NCI-H1436 (cell line): ENCODE measurements at places on chromosomes 4 and X.

DNA sequence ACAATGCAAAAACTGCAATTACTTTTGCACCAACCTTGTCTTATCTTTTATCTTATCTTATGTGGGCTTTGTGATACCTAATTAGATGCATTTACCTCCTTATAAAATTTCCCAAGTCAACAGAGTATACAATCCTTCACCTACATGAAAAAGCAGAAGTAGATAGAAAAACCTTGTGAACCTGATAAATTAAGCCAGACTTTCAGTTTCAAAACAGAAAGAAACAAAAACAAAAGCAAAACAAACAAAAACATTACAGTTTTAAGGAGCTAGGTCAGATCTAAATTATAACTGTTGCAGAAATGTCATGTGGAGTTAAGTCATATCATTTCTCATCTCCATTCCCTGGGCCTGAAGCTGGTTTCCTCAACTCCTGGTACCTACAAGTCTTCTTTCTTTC lies 24.9 kb upstream of the CXXC4 start:
- DNase-seq = no peak

GRCh38 chr4:25129917-25130316 lies 30.3 kb downstream of the SEPSECS start:
- DNase-seq = no peak

DNA sequence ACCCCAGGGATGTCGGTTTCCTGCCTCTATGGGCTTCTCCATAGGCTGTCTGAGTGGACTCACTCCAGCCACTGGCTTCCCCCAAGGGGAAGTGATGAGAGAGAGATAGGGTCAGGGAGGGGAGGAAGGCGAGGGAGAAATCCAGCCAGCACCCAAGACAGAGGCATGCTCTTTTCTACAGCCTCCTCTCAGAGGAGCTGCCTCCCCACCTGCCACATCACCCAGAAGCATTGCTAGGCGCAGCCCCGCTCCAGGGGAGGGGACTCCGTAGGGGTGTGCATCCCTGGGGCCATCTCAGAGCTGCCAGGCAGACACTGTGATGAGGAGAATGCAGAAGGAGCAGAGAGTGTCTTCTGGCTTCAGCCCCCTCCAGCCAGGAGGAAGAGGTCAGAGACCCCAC lies 109.5 kb upstream of the NKX1-1 start:
- DNase-seq = no peak

DNA sequence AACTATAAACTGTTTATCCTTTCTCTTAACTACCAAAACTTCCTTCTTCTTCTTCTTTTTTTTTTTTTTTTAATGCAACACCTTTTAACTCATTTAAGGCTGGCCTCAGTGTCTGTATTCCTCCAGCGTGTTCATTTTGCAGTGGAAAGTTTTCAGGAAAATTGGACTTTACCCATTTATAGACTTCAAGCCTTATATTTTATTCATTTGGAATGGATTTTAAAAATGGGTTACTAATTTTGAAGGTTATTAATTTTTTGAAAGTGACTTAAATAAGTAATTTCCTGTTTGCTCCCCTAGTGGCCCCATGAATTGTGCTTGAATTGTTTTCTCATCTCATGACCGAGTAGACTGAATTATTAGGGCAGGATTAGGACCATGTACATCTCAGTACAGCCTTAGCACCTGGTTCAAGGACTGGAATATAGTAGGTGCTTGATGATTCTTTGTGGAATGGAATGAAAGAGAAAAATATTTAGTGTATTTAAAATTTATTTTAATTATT lies 282.7 kb downstream of the ANKRD50 start:
- no peak for DNase-seq

GRCh38 chr4:132227151-132227856 lies 921.8 kb upstream of the PCDH10 start:
- no peak for DNase-seq

DNA sequence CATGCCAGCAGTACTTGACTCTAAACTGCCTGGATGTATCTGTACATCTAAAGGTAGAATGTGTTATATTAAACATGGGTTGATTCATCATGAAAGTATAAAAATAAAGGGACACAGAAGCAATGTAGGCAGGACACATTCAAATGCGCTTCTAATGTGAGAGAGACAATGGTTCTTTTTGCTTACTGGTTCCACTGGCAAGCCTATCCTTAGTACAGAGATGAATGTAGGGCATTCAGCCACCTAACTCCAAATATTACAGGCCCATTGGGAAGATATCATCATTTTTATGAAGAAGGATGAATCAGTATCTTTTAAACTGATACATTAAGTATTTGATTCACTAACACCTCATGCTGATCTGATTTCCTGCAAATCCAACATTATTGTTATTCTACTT lies 18.0 kb downstream of the CDKL2 start:
- DNase-seq = no peak

GRCh38 chrX:134026565-134027311 lies 41.3 kb upstream of the GPC3 start:
- no peak for DNase-seq

- no peak for DNase-seq
Measured at GRCh38 chr4:158782551-158783360, 13.9 kb downstream of the FNIP2 start.

GRCh38 chrX:101191217-101191750 lies 28.3 kb upstream of the DRP2 start:
- no peak for DNase-seq

GRCh38 chr4:170047771-170048354 lies 21.7 kb upstream of the MFAP3L start:
- DNase-seq = peak; percentile 41

DNA sequence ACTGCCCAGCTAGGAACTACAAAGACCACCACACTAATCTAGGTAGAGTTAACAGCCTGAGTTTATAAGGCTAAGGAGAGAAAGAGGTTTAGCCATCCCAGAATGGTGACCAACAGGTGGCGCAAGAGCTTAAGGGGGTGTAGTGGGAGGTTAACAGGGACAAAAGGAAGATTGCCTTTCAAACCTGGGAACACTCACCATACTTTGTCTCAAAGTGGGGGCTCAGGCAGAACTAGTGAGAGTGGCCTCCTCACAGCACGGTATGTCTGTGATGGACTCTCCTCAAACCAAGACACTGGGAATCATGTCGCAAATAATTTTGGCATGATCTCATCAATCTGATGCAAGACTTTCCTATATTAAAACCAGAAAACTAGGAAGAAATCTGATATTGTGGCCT lies 23.4 kb downstream of the CCNI start:
- peak; percentile 38 for DNase-seq

GRCh38 chr4:106444557-106444956 lies 76.0 kb upstream of the GIMD1 start:
- DNase-seq = no peak

GRCh38 chrX:82848111-82848510 lies 660.0 kb upstream of the POU3F4 start:
- no peak for DNase-seq

DNA sequence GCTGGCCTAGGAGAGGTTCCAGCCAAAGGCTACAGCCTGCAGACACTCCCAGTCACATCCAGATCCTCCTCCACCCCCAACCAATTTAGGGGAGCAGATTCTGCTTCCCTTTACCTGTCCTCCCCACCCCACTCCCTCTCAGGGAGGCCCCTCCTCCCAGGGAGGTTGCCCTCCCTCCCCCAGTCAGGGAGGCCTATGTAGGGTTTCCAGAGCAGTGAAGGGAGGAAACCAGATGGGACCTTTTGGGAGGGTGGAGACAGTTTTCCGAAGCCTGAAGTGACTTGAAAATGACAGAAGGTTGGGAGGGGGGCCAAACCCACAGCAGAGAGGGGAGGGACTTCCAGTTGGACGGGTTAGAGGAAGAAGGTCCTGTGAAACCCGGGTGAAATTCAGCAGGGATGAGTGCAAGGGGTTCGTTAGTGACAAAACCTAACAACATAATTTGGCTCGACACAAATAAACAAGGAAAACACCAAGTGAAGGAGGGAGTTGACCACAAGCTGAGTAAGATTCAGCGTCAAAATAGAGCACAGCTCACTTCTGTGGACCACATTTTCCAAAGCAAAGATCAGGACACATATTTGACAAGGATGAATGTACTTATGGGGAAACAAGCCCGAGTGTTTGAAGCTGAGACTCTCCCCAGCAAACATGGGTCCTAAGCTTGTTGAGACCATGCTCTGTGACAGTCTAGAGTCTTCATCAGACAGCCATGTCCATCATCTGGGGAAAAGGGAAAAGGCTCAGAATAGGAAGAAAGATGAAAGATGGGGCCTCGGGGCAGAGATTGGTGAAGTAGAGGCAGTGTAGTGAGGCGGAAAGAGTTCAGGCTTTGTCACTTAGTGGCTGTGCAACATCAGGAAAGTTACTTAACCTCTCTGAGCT lies 46.4 kb downstream of the PRPS1 start:
- DNase-seq = no peak

- DNase-seq = no peak
Measured at GRCh38 chr4:42914937-42915336, 22.4 kb downstream of the GRXCR1 start.

GRCh38 chr4:37818752-37819151 lies 7.7 kb upstream of the PGM2 start:
- no peak for DNase-seq

DNA sequence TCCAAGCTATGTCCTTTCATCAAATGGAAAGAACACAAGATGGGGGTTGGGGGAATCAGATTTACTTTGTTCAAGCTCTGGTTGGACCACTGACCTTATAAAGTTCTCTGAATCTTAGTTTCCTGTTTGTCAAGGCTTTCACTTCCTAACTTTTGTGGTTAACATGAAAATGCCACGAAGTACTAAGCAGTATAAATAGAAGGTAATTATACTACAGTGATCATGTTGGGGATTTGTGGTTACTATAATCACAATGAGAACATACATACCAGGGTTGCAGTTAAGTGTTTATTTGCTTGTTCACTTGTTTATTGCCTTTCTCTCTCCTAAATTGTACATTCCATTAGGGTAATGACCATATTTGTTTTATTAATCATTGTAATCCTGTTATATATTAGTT lies 53.2 kb downstream of the SPRY1 start:
- no peak for DNase-seq

GRCh38 chrX:17242470-17242869 lies 132.5 kb upstream of the NHS start:
- peak; percentile 15 for DNase-seq

DNA sequence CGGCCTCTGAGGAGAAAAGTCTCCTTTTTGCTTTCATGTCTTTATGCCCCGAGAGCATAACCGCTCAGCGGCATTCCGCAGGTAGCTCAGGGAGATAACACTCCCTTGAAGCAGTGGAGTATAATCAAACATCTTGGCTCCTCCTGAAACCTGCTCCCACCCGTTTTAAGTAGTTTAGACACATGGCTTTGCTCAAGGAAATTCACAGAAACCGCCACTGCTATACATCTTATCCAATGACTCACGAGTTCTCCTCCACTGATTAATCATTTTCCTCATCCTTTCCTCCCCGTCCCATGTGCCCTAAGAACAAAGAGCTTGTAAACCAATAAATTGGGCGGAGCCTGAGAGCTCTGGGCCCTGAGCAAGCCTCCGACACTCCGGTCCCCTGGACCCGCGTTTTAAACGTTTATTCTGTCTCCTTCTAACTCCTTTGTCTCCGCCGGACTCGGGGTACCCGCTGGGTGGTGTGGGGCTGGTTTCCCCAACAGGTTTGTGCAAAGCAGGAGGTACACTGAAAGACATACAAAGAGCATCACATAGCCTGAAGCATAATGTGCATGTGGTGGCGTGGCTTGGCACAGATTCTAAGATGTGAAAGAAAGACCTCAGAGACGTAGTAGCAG lies 401.2 kb downstream of the TLL1 start:
- no peak for DNase-seq

GRCh38 chrX:24799078-24799477 lies 105.4 kb downstream of the POLA1 start:
- no peak for DNase-seq

DNA sequence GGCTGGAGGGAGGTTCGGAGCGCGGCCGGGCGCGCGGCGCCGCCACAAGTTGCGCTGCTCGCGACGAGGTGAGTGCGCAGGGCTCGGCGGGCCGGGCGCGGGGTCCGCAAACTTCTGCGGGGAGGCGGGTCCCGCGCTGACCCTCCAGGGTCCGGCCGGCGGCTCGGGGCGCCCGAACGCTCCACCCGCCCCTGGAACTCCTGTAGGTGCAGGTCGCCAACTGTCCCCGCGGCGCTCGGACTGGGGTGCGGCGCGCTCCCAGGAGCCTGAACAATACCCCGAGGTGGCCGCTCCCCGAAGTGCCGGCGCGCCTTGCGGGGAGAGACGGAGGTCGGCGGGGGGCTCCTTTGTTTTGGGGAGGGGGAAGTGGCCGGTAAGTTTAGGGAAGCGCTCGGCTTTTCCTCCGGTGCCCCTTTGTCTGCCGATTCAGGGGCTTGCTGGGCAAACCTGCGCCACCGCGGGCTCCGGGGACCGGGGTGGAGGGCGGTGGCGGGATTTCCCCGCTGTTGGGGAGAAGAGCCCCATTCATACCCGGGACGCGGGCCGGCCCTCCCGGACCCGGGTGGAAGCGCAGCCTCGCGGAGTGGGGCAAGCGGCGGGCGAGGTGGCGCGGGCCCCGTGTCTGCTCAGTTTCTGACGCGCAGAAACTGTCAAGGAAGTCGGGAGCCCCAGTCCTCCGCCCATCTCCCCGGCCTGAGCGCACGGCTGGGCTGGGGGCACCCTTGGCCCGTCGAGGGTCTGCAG lies 694 bp downstream of the TBL1X start:
- no peak for DNase-seq

- no peak for DNase-seq
Measured at GRCh38 chr4:173990869-173991210, 292.6 kb downstream of the FBXO8 start.

GRCh38 chrX:9117851-9118250 lies 83.9 kb upstream of the FAM9B start:
- no peak for DNase-seq

DNA sequence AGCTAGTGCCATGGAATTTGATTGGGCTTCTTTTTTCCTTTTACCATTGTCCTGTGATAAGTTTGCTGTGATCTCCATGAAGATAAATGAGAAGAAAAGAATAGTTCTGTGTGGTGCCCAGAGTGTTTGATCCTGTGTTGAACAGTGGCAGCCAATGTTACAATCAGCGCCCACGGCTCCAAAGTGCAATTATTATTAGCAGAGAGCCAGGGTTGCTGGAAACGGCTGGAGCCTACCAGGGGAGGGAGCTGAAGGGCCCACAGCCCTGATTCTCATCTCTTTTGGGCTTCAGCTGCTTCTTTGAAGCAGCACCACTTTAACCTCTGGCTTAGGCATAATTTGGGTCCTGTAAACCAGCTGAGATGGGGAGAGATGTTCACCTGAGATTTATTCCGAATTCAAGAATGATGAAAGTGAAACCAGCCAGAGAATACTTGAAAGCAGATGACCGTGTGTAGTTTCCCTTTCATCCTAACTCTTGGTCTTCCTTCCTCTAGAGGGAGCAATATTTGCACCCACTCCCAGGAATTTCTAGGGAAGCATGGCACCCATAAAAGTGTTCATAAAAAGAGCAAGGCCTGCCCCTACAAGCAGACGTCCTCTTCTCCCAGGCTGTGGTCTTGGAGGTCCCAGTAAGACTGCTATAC lies 298.3 kb downstream of the EVC2 start:
- no peak for DNase-seq

DNA sequence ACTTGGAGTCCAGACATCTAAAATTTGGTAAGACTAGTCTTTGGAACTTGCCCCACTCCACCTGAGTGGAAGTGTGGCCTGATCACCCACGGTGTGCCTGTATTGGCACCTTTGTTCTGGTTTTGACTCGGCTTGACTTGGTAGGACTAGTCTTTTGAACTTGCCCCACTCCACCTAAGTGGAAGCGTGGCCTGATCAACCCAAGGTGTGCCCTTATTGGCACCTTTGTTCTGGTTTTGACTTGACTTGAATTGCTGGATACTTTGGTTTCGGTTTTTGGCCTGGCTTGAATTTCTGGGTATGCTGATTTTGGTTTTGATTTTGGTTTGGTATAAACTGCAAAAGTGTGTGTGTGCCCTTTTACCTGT lies 44.7 kb upstream of the UGT2B7 start:
- DNase-seq = no peak
